ENCODE measurements at places on chromosomes 5 and 9. TPM values are rescaled to one million over a fixed set of nuclear protein-coding genes. Genes with fewer than 3 reads are reported as not detected.
A peak's percentile ranks its signal among the peaks of the same experiment; 100 is the strongest.

DNA sequence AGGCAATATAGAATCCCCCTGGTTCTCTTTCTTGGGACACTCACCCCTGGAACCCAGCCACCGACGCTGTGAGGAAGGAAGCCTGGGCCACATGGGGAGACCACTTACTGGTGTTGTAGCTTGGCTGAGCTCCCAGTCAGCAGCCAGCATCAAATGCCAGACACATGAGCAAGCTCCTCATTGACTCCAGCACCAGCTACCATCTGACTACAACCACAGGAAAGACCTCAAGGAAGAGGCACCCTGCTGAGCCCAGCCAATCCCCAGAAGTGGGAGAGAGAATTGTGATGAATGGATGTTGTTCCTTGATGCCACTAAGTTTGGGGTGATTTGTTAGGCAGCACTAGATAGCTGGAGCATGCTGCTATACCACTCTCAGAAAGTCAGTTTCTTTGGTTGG, 36.0 kb downstream of the BNIP1 start:
- no peaks in the 10 kb centered on the region for H3K27me3 ChIP-seq
- no peak overlapping the region for H3K27ac ChIP-seq
- no peaks in the 10 kb centered on the region for H3K36me3 ChIP-seq
- no peak for DNase-seq

GRCh38 chr9:4168526-4168925, 131.3 kb downstream of the GLIS3 start:
- H3K4me1 ChIP-seq = peaks cover 5% of the 10 kb centered on the region
- no peak overlapping the region for H3K27ac ChIP-seq
- H3K4me3 ChIP-seq = no peak overlapping the region
- H3K36me3 ChIP-seq = no peaks in the 10 kb centered on the region
- no peak for DNase-seq

DNA sequence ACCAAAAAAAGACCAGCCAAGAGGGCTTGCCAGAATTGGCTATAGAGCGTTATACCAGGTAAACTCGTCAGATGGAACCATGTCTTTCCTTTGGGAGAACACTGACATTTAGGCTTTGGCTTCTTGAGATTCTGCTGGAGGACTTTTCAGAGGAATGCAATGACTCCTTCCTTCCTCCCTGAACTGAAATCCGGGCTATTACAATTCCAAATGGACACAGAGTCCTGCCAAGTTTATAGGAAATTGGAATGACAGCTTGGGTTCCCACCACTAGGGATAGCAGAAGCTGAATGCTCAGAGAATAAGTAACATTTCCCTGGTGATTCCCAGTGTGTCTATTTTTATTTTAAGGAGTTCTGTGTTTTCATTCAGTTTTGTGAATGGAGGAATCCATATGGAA, 143.0 kb downstream of the FGF1 start:
- H3K36me3 ChIP-seq = no peaks in the 10 kb centered on the region
- DNase-seq = no peak
- no peak overlapping the region for H3K4me3 ChIP-seq
- peaks cover 40% of the 10 kb centered on the region for H3K4me1 ChIP-seq
- no peaks in the 10 kb centered on the region for H3K27me3 ChIP-seq
- H3K27ac ChIP-seq = peak overlapping the region; percentile 63

Gene PDGFRB
- 39.4 TPM for total RNA-seq

All from heart left ventricle (tissue), 16 donors.